ENCODE measurements at places on chromosomes 16 and 17.

- no peak for DNase-seq
These were observed 1.9 kb upstream of the UNC13D start for GRCh38 chr17:75845933-75846691.

GRCh38 chr17:82734987-82735866, at the start of gene FN3K:
FN3K (plus strand) TSS chr17:82735615; CDS start chr17:82735637, 22 bp downstream.
- peak; percentile 81 for DNase-seq

- DNase-seq: no peak
These were observed 6.6 kb upstream of the NR1D1 start for GRCh38 chr17:40106760-40107521.

- peak; percentile 89 for DNase-seq
These were observed 24.7 kb downstream of the IL21R start for GRCh38 chr16:27426423-27427408.

- no peak for DNase-seq
These were observed 187.2 kb upstream of the CHMP6 start for GRCh38 chr17:80804466-80804865.

DNA sequence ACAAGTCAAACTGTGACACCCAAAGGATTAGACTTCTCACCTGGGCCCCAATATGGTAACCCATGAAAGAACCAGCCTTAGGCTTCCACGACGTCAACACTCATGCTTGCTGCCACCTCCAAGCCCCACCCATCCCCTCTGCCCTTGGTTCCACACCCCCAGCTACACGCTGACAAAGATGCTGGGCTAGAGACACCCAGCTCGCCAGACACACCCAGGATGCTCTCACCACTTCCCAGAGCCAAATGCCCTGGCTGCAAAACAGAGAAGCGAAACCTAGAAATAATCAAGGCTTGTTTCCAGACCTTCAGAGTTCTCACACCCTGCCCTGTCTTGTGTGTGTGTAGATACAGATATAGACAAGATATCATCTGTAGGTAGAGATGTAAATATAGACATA, 26.0 kb upstream of the ADCY9 start:
- no peak for DNase-seq

- peak; percentile 9 for DNase-seq
These were observed 47.4 kb upstream of the CACNG3 start for GRCh38 chr16:24208710-24209109.

- no peak for DNase-seq
These were observed 73.1 kb downstream of the WNT3 start for GRCh38 chr17:46745376-46745775.

DNA sequence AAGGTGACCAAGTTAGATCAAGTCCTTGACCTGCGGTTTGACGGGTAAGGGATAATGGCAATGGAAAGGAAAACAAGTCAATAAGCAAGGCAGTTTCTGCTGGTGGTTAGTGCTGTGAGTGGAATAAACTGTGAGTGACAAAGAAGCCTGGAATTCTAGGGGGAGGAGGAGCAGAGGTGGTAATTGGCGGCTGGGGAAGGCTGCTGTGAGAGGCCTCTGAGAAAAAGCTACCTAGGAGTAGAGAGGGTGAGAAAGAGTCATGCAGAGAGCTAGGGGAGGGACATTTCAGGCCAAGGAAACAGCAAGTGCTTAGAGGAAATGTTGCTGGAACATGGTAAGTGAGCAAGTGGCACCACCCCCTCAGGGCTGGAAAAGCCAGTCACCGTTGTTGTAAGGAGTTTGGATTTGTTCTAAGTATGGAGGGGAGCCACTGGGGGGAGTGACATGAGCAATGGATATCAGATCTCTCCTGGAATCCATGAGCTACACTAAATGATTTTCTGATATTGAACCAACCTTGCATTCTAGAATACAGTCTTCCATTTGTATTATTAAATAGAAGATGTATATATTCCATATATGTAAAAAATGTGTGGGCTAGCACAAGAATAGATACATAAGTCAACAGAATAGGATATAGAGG, 6.7 kb downstream of the NLRC3 start:
- no peak for DNase-seq

GRCh38 chr16:57115514-57116182, 23.3 kb downstream of the CPNE2 start:
- DNase-seq: peak; percentile 87

DNA sequence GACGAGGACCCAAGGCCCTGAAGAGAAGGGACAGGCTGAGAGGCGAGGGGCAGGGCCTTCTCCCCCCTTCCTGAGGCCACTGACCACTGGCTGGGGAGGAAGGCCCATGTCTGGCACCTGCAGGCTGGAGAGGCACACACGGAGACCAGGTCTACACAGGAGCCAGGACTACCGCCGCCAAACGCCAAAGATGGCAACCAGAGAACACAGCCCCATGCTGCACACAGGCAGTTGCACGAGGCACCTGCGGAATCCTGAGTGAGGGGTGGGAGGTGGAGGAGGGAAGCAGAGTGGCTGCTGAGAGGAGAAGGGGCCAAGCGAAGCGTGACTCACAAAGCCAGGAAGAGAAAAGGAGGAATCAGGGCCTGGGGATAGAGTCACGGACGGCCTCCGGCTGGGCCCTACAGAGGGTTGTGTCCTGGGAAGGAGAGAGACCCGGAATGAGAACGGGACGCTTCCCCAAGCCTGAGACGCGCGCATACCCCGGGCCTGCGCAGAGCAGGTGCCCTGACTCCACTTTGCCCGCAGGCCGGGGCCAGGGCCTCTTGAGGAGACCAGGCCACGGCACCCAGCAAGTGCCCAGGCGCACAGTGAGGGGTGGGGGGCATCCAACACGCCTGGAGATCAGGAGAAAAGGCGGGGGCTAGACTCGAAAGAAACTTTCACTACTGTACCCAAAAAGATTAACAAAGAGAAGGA, 28.7 kb upstream of the C16orf95 start:
- no peak for DNase-seq

DNA sequence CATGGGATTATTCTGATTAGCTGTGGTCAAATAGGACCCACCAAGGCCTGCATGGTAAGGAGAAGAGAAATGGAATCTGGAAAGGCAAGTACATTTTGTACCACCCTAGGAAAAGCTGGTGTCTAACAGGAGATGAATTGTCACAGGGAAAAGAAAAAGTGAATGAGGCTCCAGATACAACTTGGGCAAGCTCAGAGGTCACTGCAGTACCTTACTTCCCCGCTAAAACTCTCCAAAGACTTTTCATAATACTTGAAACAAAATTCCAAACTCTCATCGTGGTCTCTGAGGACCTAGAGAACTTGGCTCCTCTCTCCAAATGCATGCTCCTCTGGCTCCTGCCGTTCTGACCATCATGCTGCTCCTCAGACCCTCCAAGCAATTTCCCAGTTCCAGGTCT, 262.8 kb downstream of the GRIN2A start:
- DNase-seq: no peak

DNA sequence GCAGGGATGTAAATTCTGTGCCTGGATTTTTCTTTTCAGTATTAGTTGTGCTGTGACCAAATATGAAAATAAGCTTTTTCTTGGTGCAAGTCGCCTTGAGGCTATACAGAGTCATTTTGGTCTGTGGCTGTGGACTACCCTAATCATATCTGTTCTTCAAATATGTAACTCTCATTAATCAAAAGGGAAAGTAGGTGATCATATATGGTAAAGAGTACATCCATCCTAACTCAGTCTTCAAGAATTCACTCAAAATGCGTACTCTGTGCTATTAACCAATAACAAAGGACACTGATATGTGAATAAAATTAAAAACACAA, 2.6 kb downstream of the CPD start:
- no peak for DNase-seq

GRCh38 chr17:76492123-76492988, 8.9 kb downstream of the RHBDF2 start:
- DNase-seq: no peak

DNA sequence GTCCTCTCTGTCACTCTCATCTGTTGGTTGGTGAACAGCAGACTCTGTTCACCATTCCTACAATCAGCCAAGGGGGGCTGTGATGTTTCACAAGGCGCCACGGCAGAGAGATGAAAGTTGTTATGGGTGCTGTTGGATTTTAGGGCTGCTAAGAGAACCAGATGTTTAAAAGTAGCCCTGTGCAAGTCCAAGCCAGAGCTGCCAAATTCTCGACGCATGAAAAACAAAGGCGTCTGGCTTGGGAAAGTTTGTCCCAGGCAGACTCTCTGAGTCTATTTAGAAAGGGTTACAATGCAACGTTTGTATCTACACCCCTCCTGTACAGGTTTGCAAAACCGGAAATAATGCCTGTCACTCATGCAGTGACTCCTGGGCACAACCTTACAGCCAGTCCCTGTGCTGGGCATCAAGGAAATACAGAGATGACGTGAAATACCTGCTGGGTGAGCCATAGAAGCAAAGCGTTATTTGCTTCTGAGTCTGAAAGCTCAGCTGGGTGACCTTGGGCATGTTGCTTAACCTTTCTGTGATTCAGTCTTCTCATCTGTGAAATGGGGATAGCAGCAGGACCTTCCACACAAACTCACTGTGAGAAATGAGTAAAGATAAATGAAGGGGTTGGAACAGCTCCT, 74.8 kb downstream of the XYLT1 start:
- DNase-seq: peak; percentile 25

GRCh38 chr16:71895679-71896365, 491 bp downstream of the IST1 start:
- DNase-seq: peak; percentile 59

GRCh38 chr16:26371349-26371869, 679.6 kb downstream of the HS3ST4 start:
- DNase-seq: no peak

DNA sequence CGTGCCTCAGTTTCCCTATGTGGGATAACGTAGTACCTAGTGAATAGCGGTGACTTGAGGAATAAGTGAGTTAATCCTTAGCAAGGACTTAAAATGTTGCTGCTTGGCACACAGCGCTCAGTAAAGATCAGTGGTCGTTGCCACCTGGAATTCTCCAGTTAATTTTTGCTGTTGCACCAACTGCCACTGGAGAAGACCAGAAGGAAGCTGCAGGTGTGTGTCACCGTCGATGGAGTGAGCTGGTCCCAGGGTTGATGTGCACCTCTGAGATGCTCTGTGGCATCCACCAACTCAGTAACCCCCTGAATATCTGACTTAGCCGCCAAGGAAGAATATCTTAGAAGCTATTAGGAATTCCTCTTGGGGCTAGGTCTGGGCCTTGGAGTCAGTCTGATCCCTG, 4.1 kb downstream of the ABCC1 start:
- DNase-seq: no peak

GRCh38 chr17:44183024-44183423, 3.7 kb upstream of the TMUB2 start:
- no peak for DNase-seq

GRCh38 chr17:74210191-74211140, 2.9 kb upstream of the TTYH2 start:
- peak; percentile 84 for DNase-seq

DNA sequence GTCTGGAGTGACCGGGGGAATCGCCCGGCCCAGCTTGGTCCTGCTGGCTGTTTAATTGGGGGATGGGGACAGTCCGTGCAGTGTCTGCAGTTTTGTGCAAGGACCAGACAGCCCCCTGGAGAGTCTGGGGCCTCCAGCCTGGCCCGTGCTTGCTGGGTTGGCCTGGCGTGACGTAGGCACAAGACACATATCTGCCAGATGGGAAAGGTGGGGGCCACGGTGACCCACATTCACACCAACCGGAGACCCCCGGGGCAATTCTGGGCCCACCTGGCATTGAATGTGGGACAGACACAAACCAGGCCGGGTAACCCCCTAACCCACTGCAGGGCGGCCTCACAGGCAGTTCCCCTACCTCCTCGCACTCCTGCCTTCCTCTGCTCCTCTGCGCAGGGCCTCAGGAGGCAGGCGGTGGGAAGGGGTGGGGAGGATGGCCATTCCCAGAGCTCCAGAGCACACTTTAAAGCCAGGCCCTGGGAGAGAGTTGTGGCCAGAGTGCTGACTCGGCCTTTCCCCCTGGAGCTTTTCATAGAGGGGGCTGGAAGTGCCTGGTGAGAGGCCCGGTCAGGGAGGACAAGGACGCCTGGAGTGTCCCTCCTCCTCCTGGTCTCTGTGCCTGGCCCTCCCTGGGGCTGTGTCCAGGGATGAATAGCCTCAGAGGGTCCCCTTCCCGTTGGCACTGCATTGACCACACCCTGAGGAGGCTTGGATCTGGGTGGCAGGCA, 1.5 kb downstream of the MRC2 start:
- DNase-seq: peak; percentile 83

DNA sequence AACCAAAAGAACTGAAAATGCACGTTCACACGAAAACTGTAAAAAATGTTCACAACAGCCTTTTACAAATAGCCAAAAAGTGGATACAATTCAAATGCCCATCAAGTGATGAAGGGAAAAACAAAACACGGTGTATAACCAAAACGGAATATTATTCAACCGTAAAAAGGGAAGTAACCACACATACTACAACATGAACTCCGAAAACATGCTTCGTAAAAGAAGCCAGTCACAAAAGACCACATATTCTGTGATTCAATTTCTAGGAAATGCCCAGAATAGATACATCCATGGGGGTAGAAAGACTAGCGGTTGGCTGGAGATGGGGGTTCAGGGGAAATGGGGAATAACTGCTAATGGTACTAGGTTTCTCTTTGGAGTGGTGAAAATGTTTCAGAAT, 81.5 kb upstream of the TRAP1 start:
- no peak for DNase-seq
